ENCODE measurements at places on chromosomes 2 and 18. TPM values are rescaled to one million over a fixed set of nuclear protein-coding genes. Genes with fewer than 3 reads are reported as not detected.

The MBOAT2 gene
- 9.4 TPM for total RNA-seq

The PLGLB2 gene
- 1.0 TPM for total RNA-seq

The GKN2 gene
- not detected for total RNA-seq

The TSGA10 gene
- 2.3 TPM for total RNA-seq

The NOSTRIN gene
- 21.3 TPM for total RNA-seq

The MOCOS gene
- total RNA-seq = 1.2 TPM

The ERFE gene
- total RNA-seq = 0.79 TPM

The PDE11A gene
- 1.4 TPM for total RNA-seq

The CTLA4 gene
- not detected for total RNA-seq

The ABCB11 gene
- total RNA-seq = 0.09 TPM

The LONRF2 gene
- total RNA-seq = 19.2 TPM

The IL18RAP gene
- total RNA-seq = 4.1 TPM

The ZSWIM2 gene
- total RNA-seq = not detected

The DUSP11 gene
- total RNA-seq = 17.3 TPM

The RGPD4 gene
- total RNA-seq = 0.37 TPM

The MBD2 gene
- total RNA-seq = 70.8 TPM

The SETBP1 gene
- total RNA-seq = 59.5 TPM

The COPS8 gene
- total RNA-seq = 57.1 TPM

The GPR55 gene
- 0.19 TPM for total RNA-seq

The FER1L5 gene
- 0.05 TPM for total RNA-seq

The CNTNAP5 gene
- not detected for total RNA-seq

The PEX13 gene
- 15.9 TPM for total RNA-seq

The FAM110C gene
- total RNA-seq = 1.3 TPM

The CDK5R2 gene
- not detected for total RNA-seq

The TUBA3D gene
- total RNA-seq = not detected

The LINC00305 gene
- total RNA-seq = not detected

The ASPRV1 gene
- total RNA-seq = 1.00 TPM
